ENCODE measurements at places on chromosomes 7 and 10.

GRCh38 chr10:21490028-21490710, 35.3 kb downstream of the SKIDA1 start:
- no peak for DNase-seq

- DNase-seq = no peak
Measured at GRCh38 chr10:120516426-120516825, 59.4 kb downstream of the PLPP4 start.

GRCh38 chr7:79997345-79997744, 137.3 kb upstream of the GNAI1 start:
- DNase-seq = no peak

DNA sequence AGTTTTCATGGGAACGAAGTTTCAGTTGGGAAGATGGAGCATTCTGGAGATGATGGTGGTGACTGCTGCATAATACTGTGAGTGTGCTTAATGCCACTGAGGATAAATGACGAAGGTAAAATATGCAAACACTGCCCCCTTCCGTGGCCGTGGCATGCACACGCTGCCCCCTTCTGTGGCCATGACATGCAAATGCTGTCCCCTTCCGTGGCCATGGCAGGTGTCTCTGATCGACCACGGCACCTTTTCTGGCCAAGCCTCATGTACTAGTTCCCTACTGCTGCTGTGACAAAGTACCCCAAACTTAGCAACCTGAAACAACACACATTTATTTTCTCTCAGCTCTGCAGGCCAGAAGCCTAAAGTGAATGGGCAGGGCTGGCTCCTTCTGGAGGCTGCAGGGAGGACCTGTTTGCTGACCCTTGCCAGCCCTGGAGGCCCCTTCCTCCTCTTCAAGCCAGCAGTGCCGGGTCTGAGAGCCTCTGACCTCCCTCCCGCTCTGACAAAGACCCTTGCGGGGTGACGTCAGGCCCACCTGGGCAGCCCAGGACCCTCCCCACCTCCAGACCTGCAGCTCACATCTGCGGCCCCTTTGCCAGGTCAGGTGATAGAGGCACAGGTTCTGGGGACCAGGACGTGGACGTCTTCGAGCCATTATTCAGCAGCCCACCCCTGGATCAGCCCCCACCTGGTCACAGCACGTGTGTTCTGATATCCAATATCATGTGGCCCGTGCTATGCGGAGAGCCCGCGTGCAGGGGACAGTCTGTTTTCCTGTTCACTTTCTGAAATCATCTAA, 82.0 kb downstream of the MICALL2 start:
- DNase-seq = no peak

DNA sequence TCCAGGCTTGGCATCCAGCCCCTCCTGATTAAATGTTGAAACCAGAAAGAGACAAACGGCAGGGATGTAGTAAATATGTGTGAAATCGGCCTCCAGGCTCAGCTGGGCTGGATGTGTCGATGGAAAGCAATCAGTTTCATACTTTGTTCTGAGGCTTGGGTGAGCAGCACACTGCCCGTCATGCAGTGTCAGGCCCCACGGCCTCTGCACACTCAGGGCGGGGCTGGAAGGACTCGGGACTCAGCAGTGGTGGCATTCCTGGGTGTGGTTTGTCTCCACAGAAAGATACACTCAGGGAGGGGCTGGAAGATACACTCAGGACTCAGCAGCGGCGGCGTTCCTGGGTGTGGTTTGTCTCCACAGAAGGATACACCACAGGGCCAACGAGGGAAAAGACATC, 22.0 kb downstream of the ADGRA1 start:
- DNase-seq = no peak

DNA sequence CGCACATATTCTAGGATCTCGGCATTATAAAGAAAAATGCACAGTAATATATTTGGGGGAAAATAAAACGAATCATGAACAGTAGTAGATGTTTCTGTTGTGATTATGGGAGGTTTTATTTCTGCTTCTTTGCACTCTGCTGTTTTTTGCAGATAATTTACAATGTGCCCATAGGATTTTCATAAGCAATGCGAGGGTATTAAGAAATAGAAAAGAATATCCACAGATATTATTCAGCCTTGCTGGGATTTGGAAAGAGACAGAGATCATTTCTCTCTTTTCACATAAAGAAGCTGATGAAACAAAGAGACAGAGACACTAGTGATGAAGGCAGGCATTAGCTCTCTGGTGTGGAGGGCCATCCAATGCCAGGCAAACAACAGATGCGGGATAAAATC, 158.6 kb downstream of the KCNMA1 start:
- DNase-seq = no peak

GRCh38 chr10:2734603-2735002, 332.7 kb upstream of the PFKP start:
- no peak for DNase-seq
